ENCODE measurements at places on chromosomes 12 and 14.

GRCh38 chr14:50871228-50871627 is 625 bp upstream of the ABHD12B start:
- DNase-seq = no peak

DNA sequence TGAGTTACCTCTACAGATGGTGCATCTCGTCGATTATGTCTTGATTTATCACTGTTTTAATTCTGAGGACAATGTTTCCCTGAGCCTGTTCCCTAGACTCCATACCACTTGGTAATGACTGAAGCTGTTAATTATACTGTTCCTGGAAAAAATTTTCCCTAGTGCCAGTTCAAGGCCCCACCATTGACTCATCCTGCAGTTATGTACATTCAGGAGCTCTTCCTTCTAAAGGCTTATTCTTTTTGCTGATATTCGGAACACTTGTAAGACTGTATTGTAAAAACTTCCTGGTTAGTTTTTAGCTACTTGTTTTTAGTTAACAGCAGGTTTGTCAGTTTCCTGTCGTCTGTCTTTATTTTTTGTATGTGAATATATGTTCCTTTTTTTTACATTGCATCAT is 30.4 kb upstream of the PPP2R5E start:
- DNase-seq = no peak

- no peak for DNase-seq
Observed at GRCh38 chr12:131321988-131322387, 368.3 kb downstream of the ADGRD1 start.

- DNase-seq = no peak
Observed at GRCh38 chr14:101732118-101732517, 29.4 kb upstream of the PPP2R5C start.

DNA sequence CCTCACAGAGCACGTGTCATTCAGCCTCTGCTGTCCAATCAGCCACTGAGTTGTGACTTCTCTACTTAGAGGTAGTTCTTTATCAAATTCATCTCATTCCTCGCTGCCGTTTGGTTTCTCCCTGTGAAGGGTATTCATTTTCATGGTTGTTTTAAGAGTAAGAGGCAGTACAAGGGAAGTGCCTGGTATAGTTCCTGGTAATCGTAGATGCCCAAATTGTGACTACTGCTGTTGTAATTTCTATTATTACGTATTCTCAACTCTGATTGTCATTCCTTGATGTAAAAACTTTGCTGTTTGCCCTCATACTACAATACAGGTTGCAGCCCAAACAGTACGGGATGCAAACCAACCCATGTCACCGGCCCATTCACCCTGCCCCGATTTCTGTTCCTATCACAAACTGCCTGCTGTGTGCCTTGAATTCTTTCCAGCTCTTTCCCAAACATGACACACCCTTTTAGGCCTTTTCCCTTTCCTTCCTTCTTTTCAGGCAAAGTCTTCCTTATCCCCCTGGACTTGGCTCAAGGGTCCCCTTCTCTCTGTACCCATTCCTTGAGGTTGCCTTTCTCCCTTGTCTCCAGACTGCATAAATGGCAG is 93.0 kb downstream of the SLC25A47 start:
- DNase-seq = no peak

- DNase-seq = no peak
Observed at GRCh38 chr14:73392329-73393257, 65.8 kb downstream of the NUMB start.

GRCh38 chr12:6219980-6220379 is 19.8 kb downstream of the CD9 start:
- DNase-seq = no peak

DNA sequence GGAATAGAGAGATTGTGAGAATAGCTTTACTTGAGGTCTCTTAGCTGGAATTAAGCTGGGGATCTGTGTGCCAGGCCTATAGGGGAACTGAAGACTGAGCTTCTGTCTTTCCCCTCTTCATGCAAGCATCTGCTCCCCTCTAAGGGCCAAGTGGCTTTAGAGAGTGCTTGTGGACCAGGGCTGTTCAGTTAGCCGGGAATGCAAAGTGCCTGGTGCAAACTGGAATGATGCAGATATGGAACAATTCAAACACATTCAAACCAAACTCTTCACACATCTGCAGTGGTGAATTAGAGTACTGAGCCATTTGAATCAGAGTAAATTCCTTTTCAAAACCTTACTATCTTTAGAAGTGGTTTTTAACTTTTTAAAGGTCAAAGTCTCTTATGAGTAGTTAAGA is 99.0 kb downstream of the LIN7A start:
- no peak for DNase-seq

DNA sequence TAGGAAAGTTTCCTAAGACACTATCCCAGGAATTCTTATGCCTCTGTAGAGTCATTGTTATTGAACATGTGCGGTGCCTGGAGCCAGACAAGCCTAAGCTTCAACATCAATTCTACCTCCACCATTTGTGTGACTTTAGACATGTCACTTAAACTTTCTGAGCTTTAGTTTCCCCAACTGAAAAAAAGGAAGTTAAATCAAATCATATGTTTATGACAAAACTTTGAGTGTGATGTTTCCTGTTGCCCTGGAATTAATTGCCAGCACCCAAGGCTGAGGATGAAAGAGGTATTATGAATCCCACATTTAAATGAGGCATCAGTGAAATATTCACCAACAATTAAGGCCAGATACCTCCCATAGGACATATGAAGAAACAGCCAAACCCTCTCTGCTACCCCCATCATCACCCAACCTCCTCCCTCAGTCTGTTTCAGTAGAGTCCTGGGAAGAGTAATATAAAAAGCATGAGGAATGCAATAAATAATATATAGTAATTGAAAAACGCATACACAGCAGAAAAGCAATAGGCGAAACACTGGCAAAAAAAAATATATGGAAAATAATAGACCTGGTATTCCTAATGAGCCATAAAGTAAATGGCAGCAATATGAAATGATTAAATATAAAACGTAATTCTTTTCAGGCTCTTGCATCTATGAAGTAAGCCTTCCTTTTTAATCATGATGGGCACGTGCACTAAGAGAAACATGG is 182.0 kb upstream of the DCN start:
- no peak for DNase-seq

- DNase-seq = no peak
Observed at GRCh38 chr12:71162832-71163763, 5.3 kb upstream of the TSPAN8 start.

DNA sequence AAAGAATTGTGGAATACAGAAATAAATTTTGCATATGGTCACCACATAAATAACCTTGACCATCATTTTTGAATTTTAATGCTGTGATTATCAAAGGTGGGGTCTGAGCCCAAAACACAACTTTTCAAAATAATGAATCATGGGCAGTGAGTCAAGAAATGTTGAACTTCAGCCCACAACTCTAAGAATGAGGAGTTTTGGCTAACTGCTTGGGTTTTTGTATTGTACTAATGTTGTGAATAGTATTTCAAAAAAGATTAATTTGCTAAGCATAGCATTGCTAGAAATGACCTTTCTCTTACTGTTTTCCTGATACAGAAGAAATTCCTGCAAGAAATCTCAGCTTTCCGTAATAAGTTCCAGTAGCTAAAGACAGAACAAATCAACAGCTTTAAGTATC is 24.4 kb upstream of the YARS2 start:
- no peak for DNase-seq

DNA sequence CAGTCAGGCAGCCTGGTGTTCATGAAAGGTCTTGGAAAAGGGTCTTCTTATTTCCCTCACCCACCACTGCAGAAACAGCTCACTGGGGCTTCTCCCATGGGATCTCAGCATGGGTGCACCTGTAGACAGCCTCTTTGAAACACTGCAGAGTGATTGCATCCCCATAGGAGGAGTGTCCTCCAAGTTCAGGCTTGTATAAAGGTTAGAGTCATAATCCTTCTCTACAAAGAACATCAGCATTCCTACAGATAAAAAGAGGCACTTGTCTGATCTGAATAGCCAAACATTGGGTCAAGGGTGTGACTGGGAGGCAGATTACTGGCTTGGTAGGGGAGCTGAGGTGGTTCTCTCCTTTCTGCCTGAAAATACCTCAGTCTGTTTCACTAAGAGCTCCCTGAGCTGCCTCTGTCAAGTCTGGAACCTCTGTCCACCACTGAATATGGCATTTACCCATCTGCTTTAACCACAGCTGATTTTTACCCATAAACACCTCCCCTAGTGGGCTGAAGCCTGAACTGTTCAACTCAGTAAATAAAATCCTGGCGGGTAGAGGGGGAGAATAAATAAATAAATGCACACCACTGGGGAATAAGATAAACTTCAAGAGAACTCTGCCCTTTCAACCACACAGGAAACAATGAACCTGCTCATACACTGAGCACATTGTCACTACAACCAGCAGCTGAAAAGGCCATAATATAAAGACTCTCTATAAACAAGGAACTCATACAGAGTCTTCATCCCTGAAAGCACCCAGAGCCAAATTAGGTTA is 120.7 kb upstream of the SCAF11 start:
- no peak for DNase-seq

GRCh38 chr12:82184844-82185243 is 173.3 kb downstream of the CCDC59 start:
- no peak for DNase-seq

DNA sequence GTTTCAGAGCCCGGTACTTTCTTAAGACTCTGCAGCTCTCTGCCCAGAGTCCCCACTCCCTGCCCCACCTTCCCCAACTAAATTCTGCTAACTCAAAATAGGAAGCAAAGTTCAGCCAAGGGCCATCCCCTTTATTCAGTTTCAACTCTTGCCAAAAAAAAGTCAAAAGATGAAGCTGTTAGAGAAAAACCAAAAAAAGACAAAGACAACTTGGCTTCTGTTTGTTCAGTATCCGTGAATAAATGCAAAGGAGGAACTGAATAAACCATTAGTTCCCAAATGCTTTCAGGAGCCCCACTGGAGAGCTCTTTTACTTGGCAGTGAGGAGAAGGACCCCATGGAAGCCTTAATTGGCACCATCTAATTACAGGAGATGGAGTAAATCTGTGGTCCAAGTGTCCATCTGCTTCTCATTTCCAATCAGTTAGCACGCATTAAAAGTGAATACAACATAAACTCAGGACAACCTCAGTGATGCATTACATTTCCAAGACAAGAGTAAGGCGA is 155.4 kb upstream of the GZMB start:
- no peak for DNase-seq

DNA sequence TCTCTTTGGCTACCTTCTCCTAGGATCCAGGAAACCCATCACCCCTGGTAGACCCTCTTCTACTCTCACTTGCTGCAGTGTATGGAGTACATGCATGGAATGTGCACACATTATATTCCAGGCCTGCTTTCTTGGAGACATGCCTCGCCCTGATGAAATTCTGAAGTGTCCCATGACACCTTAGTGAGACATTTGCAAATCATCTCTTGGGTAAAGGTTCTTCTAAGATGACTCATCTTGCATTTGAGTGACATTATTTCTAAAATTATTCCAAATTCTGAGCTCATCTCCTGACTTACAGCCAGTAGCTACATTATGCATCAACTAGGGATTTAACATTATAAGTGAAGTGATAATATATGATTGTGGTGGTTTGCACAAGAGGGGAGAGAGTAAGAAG is 49.8 kb downstream of the SDR9C7 start:
- DNase-seq = no peak

- DNase-seq = no peak
Observed at GRCh38 chr14:20848316-20848954, 42.8 kb upstream of the RNASE3 start.

DNA sequence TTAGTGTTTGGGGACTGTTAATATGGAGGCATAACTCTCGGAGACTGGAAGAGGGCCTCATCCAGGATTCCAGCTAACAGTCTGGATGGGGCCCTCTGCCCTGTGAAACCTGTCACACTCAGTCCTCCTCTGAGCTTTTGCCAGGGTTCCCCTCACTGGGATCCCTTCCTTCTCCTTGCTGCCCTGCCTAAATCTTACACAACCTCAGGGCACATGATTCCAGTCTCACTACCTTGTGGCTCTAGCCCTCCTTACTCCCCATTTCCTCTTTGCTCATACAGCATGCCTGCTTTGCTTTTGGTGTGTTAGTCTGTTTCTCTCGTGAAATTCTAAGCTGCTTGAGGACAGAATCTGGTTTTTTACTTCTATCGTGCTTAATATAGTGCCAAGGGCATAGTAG is 942 bp upstream of the GSG1 start:
- DNase-seq = no peak

GRCh38 chr14:67562025-67562775 is 29.1 kb downstream of the PLEKHH1 start:
- DNase-seq = no peak

DNA sequence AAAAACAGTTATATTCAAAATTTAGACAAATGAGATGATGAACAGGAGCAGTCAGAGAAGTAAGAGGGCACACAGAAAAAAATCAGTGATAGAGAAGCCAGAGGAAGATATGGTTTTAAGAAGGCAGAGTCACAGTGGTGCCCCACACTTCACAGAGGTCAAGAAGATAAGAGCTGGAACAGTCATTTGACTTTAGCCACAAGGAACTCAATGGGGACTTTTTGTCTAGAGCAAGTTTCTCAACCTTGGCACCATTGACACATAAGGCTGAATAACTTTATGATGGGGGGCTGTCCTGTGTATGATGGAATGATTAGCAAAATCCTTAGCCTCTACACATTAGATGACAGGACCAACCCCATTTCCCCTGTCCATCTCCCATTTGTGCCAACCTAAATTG is 172.8 kb upstream of the PLEKHG7 start:
- DNase-seq = no peak

- peak; percentile 61 for DNase-seq
Observed at GRCh38 chr12:113232840-113233585, 11.7 kb downstream of the TPCN1 start.

DNA sequence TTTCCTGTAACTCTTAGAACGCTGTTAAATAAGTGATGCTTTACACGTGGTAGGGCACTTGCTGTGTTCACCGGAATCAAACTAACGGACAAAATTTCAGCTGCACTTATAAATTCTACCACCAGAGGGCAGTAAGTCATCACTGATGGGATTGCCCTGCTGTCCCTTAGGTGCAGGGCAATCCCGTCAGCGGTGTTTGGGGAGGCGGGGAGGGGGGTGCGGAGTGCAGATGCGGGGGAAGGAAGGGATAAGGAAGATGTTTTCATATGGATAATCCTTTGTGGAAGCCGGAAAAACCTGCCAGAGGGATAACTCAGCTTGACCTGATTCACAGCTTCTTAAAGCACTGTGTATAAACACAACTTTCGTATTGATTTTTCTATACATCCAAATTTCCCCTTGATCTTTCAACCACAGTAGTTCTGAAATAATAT is 21.7 kb upstream of the SLC10A1 start:
- peak; percentile 63 for DNase-seq

- DNase-seq = no peak
Observed at GRCh38 chr12:43737646-43738045, 20.9 kb downstream of the PUS7L start.

- no peak for DNase-seq
Observed at GRCh38 chr12:113232089-113232839, 11.0 kb downstream of the TPCN1 start.

GRCh38 chr12:117180758-117181467 is 9.4 kb downstream of the FBXO21 start:
- DNase-seq = no peak

Data from stimulated activated CD4-positive, alpha-beta T cell treated with anti-CD3 and anti-CD28 coated beads, Interleukin-2, amount 100 ng/mL, for 24 hours (primary cell).